ENCODE measurements at places on chromosomes 7 and 10.

DNA sequence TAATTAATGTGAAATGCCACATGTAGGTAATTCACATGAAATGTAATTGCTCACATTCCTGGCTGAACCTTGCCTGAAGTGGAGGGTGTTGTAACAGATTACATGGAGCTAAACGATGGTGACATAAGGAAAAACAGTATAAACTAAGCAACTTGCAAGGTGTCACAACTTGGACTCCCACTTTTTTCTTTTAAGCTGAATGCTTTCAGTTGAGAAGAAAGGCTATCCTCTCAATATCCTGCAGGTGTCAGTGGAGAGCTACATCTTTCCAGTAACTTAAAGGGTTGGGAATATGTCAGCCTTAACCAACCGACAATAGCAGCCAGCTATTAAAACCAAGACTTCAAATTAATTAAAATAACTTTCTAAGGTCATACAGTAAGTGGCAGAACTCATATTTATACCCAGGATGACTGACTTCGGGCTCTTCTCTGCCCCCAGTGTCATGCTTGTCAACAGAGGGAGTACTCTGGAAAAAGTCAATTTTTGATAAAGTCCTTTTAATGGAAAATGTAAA, 33.7 kb downstream of the NRBF2 start:
- peak; percentile 79 for DNase-seq

DNA sequence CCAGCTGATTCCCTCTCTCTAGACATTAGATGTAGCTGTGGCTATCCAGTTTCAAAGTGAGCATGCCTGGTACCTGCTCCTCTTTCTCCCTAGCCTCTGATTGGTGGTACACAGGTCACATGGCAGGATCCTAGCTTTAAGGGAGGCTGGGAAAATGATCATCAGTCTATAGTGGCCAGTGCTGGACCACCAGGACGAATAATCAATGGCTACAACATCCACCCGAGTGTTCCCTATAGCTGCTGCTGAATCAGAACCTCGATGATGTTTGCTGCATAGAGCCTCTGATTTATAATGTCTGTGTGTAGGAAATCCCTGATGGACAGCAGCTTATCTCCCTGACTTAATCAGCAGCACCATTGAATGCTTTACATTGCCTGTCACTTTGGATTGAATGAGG, 28.9 kb upstream of the LMTK2 start:
- DNase-seq = no peak

DNA sequence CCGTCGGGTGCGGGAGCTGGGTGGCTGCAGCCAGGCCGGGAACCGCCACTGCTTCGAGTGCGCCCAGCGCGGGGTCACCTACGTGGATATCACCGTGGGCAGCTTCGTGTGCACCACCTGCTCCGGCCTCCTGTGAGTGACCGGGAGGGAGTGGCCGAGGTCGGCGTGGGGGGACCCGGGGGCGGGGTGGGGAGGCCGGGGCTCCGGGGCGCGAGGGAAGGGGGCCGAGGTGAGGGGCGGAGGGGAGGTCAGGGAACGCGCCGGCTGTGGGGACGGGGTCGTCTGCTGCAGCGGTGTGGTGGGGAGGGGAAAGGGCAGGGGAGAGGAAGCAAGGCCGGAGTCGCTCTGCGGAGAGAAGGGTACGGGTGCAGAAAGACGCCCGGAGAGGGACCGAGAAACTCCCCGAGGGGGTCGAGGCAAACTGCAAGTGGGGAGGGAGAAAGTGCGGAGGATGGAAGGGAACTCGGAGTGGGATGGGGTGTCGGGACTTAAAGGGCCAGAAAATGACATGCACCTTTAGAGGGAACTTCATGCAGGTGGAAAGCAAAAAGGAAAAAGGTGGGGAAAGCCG, 518 bp downstream of the AGFG2 start:
- no peak for DNase-seq

DNA sequence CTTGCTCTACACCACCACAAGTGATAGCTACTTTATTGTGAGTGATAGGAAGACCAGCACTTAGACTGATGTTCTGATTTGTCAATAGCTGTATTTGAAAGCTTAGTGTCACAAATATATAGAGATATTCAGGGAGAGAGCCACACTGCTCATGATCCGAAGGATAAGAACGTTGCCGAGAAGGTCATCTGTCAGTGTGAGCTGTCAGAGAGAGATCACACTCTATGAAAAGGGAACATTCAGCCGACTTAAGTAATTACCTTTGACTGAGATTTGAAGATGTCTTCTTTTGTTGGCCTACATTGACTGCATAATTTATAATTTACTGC, 322.6 kb downstream of the TFEC start:
- DNase-seq = no peak

DNA sequence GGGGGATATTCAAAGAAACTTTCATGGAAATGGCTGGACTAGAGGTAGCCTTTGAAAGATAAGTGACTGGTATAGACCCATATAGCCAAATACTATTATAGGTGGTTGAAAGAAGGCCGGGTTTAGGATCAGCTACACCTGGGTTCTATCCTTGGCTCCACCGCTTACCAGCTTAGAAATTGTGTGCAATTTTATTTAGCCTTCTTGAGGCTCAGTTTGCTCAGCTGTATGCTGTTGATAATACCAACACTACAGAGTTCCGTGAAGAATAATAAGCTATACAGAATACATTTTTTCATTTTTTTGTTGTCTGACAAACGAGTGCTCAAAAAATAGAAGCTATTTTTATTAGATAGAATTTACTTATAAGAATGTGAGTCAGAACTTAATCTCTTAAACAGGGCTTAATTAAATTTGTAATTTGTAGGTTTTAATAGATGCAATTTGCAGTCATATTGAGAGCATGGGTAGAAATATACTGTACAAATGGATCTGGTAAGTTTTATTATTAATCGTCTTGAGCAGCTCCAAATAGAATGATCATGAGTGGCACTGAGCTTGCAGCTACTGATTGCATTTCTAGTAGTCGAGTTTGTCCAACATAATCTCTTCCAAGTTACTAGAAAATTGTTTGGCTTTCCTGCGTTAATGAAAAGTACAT, 164.3 kb upstream of the PHYHIPL start:
- DNase-seq = no peak

DNA sequence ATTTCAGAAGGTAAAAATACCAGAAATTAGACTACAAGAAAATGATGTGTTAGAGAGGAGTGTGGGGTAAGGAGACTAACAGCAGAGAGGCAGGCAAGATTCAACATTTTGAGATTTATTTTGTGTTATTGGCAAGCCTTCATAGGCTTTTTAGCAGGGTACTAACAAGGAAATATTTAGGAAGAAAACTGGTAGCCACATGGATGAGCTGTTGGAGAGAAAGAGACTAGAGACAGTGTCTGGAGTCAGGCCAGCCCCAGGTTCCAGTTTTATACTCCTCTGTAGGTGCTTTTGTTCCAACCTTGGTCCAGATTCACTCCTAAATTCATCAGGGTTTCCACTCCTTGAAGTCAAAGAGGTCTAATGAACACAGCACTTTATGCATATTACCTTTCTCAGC, 41.1 kb downstream of the GPRIN2 start:
- no peak for DNase-seq

DNA sequence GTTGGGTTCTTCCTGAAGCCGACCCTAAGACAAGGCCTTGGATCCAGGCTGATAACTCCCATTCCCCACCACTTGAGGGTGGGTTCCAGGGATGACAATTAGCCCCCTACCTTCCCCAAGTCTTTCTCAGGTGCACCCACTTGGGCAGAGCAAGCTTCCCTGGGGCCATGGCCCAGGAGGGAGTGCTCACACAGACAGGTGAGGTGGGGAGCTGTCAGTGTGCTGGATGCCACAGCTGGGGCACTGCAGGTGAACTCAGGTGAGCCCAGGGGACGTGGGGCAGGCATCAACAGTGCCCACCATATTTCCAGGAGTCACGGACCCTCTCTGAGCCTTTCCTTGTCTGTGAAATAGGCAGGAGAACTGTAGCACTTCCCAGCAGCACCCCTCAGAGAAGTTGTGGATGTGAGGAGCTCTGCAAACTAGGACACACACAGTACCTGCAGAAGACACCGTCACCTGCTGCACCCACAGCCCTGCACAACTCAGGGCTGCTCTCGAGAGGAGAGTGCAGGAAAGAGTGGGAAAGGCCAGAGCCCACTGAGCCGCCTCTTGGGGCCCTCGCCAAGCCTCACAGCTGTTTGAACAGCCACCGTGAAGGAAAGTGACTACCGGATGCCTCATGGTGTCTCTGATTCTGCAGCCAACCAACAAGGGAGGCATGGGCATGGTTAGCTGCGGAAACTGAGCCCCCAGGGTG, 17.9 kb downstream of the SH3PXD2A start:
- DNase-seq = no peak

GRCh38 chr10:14684354-14684753, 90.3 kb downstream of the FAM107B start:
- DNase-seq = no peak

DNA sequence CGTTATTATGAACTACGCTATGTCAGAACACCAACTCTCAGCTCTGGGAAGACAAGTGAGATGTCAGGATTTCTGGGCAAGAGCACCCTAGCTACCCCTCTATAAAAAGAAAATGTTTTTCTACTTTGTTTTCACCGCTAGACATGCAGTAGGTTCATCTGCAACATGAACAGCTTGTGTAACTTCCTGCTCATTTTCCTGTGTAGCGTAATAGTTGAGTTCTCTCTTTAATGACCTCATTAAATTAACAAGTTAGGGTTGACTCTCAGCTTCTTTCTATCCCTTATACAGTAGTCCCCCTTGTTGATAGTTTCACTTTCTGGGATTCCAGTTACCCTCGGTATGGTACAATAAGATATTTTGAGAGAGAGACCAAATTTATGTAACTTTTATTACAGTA, 329.4 kb upstream of the ZNF32 start:
- DNase-seq = no peak

- no peak for DNase-seq
These were observed 21.7 kb downstream of the CRHR2 start for GRCh38 chr7:30660331-30661255.

DNA sequence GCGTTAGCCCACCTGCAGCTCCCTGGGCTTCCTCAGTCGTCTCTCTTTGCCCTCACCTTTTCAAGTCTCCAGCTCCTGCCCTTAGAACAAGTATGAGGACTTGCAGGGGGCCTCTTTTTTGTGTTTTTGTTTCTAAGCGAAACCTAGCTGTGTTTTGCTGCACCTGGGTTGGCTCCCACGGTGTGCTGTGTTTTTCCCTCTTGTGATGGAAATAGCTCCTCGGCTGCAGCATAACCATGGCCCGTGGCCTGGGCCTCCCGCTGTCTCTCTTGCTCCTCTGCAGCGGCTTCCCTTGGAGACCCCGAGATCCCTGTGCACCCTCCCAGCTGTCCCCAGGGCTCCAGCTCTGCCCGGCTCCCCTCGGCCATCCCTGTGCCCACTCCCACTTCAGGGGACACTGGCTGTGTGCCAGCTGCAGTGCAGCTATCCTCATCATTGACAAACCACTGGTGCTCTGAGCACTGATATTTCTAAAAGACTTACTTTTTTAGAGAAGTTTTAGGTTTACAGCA, 75.6 kb upstream of the TCERG1L start:
- DNase-seq = no peak

- DNase-seq = no peak
These were observed 27.0 kb upstream of the TOMM7 start for GRCh38 chr7:22849662-22850061.

Measured in Ammon's horn (tissue), 1 donor.